ENCODE measurements at places on chromosomes 7 and 10.
A peak's percentile ranks its signal among the peaks of the same experiment; 100 is the strongest.

DNA sequence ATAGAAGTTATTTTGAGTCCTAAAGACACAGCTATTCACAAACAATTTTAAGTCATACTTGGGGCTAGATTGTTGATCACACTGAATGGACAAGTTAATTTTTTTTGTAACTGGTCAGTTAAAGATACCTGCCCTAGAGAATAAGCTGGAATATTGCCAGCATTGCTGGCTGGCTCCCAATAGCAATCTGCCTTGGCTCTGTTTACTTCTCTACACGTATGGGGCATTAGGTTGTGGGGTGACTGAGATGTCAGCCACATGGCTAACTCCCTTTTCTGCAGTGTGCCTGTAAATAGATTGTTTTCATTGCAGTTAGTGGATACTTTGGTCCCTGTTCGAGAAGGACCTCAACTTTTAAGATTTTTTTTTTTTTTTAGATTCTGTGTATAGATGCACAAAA is 128.2 kb downstream of the SEMA3E start:
- no peaks in the 10 kb centered on the region for H3K27me3 ChIP-seq
- no peak for DNase-seq
- no peak overlapping the region for H3K4me3 ChIP-seq
- H3K36me3 ChIP-seq, result no peaks in the 10 kb centered on the region
- no peaks in the 10 kb centered on the region for H3K4me1 ChIP-seq

DNA sequence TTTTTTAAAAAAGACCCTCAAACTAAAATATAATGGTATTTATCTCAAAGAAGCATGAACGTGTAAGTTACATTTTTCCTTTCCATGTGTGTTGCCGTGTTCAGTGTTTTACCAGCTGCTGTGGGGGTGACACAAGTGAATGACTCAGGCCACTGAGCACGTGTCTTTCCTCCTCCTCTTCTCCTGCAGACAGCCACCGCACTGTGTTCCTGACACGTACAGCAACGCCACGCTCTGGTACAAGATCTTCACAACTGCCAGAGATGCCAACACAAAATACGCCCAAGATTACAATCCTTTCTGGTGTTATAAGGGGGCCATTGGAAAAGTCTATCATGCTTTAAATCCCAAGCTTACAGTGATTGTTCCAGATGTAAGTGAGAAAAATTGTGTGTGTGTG is 29.7 kb downstream of the TMEM248 start:
- peaks cover 25% of the 10 kb centered on the region for H3K36me3 ChIP-seq
- no peak overlapping the region for H3K27ac ChIP-seq
- no peaks in the 10 kb centered on the region for H3K27me3 ChIP-seq
- no peak overlapping the region for H3K4me3 ChIP-seq

DNA sequence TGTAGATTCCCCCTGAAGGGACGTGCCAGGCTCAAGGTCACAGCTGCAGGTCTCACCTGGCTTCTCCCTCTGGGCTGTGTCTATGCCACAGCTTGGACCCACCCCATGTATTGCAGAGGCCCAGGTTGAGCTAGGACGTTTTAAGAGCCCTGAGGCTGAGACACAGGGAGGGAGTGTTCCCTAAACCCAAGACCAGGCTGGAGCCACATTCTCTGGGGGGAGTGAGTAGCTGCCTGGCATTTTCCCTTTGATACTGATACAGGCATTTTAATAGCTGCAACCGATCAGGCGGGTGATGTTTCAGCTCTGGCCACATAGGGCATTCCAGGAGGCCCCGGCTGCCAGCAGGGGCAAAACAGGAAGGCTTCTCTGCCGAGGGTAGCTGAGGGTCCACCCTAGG is 13.4 kb downstream of the COL13A1 start:
- DNase-seq, result no peak
- H3K4me1 ChIP-seq, result no peaks in the 10 kb centered on the region

- no peak for DNase-seq
- H3K27me3 ChIP-seq, result no peaks in the 10 kb centered on the region
- peaks cover 6% of the 10 kb centered on the region for H3K4me1 ChIP-seq
Measured at GRCh38 chr10:35329520-35329919, 6.8 kb upstream of the CCNY start.

- peaks cover 4% of the 10 kb centered on the region for H3K36me3 ChIP-seq
- no peaks in the 10 kb centered on the region for H3K4me1 ChIP-seq
- H3K27me3 ChIP-seq, result no peaks in the 10 kb centered on the region
- H3K27ac ChIP-seq, result no peak overlapping the region
Measured at GRCh38 chr10:110113670-110114337, 93.6 kb upstream of the MXI1 start.

GRCh38 chr7:120586571-120586970 is 271.4 kb downstream of the TSPAN12 start:
- DNase-seq, result no peak
- H3K27ac ChIP-seq, result no peak overlapping the region
- no peaks in the 10 kb centered on the region for H3K36me3 ChIP-seq
- no peak overlapping the region for H3K4me3 ChIP-seq
- H3K4me1 ChIP-seq, result no peaks in the 10 kb centered on the region

GRCh38 chr10:131453721-131454634 is 142.5 kb upstream of the TCERG1L start:
- H3K27ac ChIP-seq, result no peak overlapping the region
- no peak for DNase-seq
- H3K4me1 ChIP-seq, result no peaks in the 10 kb centered on the region
- H3K27me3 ChIP-seq, result no peaks in the 10 kb centered on the region

- no peaks in the 10 kb centered on the region for H3K27me3 ChIP-seq
- no peak overlapping the region for H3K27ac ChIP-seq
- no peak overlapping the region for H3K4me3 ChIP-seq
Measured at GRCh38 chr10:100978901-100979195, 8.4 kb downstream of the MRPL43 start.

DNA sequence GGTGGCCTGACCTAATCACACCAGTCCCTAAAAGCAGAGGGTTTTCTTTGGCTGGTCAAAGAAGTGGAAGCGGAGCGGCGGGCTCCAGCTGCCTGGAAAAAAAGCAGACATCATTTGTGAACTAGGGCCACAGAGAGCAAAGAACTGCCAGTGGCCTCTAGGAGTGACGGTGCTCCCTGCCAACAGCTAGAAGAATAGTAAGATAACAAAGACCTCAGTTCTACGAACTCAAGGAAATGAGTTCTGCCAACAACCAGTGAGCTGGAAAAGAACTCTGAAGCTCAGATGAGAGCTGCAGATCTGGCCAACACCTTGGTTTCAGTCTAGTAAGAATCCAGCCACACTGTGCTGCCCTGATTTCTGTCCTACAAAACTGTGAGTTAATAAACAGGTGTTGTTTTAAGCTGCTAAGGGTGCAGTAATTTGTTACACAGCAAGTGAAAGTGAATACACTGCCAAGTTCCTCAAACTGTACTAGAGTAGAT is 178.0 kb downstream of the SRPK2 start:
- no peaks in the 10 kb centered on the region for H3K27me3 ChIP-seq
- H3K4me3 ChIP-seq, result peak overlapping the region; percentile 45
- H3K27ac ChIP-seq, result peak overlapping the region; percentile 9
- peaks cover 22% of the 10 kb centered on the region for H3K4me1 ChIP-seq
- peak; percentile 66 for DNase-seq

GRCh38 chr10:63286754-63287264 is 153.7 kb downstream of the NRBF2 start:
- peak overlapping the region; percentile 73 for H3K27ac ChIP-seq
- H3K4me1 ChIP-seq, result peaks cover 32% of the 10 kb centered on the region
- no peaks in the 10 kb centered on the region for H3K27me3 ChIP-seq

DNA sequence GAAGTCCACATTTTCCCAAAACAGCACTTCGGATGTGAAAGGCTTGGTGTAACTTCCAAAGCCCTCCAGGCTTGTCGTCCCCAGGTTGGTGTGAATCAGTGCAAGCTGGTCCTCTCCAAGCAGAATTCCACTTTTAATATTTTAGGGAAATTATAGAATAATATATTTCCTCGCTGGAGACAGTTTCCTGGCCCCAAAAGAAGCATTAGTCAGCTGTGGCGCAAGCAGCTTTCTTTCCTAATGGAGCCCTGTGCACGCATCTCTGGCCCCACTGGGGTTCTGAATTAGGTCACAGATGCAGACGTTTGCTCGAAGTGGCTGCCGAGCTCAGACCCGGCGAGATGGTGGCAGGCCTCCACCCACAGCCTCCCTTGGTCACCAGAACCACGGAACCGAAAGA is 33.3 kb upstream of the MNX1 start:
- DNase-seq, result no peak
- H3K4me1 ChIP-seq, result no peaks in the 10 kb centered on the region
- no peak overlapping the region for H3K4me3 ChIP-seq
- H3K27ac ChIP-seq, result no peak overlapping the region
- no peaks in the 10 kb centered on the region for H3K27me3 ChIP-seq

- no peaks in the 10 kb centered on the region for H3K4me1 ChIP-seq
- no peak overlapping the region for H3K4me3 ChIP-seq
- H3K36me3 ChIP-seq, result no peaks in the 10 kb centered on the region
- no peak overlapping the region for H3K27ac ChIP-seq
- DNase-seq, result no peak
Measured at GRCh38 chr10:132858121-132859081, 72.5 kb upstream of the NKX6-2 start.

GRCh38 chr7:112272921-112273561 is 66.5 kb downstream of the ZNF277 start:
- no peak for DNase-seq
- no peak overlapping the region for H3K4me3 ChIP-seq
- H3K27ac ChIP-seq, result no peak overlapping the region

DNA sequence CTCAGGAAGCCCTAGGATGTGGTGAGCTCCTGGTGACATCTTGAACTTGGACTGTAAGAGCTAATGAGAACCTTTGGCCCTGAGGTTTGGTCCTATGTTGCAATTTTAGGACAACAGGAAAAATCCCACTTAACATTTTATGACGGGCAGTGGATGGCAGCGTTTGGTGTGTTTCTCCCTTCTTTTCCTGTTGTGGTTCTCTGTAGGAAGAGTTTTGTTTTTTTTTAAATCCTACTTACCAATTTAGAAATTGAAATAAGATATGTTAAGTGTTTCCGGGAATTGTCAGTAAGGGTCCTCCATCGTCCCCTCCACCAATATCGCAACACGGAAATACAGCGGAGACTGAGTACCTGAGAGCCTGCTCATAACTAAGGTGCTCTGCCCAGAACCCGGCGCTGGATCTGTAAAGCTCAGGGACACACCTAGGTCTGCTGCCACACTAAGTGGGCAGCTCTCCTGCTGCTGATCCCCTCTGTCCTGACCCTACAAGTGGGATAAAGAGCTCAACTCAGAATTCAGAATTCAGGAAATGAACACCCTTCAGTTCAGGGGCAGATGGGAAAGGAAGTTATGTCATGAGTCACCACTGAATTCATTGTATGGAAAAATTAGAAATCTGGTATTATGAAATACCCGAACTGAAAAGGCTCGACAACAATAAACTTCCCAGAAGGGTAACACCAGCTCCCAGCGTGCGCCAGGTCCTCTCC is 9.1 kb upstream of the PROSER2 start:
- H3K4me1 ChIP-seq, result no peaks in the 10 kb centered on the region
- DNase-seq, result no peak
- no peaks in the 10 kb centered on the region for H3K36me3 ChIP-seq
- H3K27ac ChIP-seq, result no peak overlapping the region
- no peaks in the 10 kb centered on the region for H3K27me3 ChIP-seq
- no peak overlapping the region for H3K4me3 ChIP-seq

DNA sequence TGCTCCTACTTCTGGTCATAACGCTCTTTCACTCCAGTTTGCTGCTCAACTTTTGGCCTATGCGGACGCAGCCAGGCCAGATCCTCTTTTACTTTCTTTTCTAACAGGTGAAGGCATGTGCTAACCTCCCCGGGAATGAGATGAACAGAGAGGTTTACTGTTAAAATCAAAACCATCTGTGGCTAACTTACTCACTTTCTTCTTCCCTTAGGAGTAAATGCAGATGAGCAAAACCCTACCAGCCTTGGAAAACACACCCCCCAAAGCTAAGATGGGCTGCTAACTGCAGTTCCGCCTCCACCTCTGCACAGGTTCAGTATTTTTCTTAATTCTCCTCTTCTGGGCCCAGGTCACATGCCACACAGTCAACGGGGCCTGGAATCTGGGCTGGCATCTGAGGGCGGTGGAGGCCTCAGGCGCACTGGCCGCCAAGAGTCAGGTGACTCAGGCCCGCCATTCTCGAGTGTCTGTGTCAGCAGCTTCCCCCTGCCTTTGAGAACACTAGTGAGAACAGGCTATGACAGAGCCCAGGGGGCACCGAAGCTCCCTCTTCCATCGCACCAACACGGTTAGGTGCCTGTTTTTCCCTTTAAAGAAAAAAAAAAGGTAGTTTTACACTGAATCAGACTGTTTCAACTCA is 11.1 kb downstream of the FAM53B start:
- H3K36me3 ChIP-seq, result peaks cover 1% of the 10 kb centered on the region
- peak overlapping the region; percentile 50 for H3K4me3 ChIP-seq
- DNase-seq, result peak; percentile 77

DNA sequence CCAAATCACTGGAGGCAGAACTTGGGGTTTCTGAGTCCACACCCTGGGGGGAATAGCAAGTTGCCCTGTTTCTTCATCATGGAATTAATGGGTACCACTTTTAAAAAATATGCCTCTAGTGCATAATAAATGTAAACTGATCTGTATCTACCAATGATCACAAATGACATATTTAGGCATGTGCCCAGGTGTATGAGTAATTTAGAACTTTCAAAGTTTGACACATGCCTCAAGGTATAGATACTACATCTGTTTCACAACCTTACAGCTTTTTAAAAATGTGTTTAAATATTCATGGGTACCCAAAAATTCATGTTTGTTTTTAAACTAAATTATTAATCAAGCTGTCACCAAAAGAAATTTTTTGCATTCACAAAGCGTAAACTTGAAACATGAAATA is 226.0 kb downstream of the KIAA1217 start:
- H3K36me3 ChIP-seq, result no peaks in the 10 kb centered on the region
- H3K4me3 ChIP-seq, result no peak overlapping the region
- H3K27me3 ChIP-seq, result no peaks in the 10 kb centered on the region
- H3K4me1 ChIP-seq, result no peaks in the 10 kb centered on the region
- no peak for DNase-seq
- H3K27ac ChIP-seq, result no peak overlapping the region

DNA sequence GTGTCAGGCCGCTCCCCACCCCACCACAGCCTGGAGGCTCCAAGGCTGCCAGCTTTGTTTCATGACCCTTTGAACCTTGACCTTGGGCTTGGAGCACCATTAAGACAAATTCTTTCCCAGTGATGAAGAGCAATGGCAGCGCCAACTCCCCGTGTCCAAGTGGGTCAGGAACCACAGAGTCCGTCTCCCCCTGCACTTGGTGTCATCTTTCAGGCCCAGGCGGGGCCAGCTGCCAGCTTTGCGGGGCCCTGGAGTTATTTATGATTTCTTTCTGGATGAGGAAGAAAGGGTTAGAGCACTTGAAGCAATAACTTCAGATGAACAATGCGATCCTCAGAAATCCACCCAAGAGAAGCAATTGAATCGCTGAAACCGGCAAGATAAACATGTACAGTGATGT is 110.8 kb downstream of the MYL10 start:
- H3K36me3 ChIP-seq, result no peaks in the 10 kb centered on the region
- H3K4me1 ChIP-seq, result no peaks in the 10 kb centered on the region
- DNase-seq, result no peak

DNA sequence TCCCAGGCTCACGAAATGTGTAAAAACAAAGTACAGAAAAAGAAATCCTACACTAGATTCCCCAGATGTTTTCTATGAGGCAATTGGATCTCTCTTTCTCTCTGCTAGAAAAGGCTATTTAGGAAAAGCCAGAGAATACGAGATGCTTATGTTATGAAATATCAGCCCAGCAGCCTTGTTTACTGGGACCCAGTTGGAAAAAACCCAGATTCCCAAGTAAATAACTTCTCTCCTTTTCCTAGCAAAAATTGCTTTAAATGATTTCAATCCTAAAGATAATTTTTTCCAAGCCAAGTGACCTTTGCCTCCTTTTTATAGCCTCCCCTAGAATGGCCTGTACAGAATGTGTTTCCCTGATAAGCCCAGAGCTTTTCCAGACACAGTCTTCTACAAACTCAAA is 199.3 kb downstream of the PLXNA4 start:
- no peaks in the 10 kb centered on the region for H3K4me1 ChIP-seq
- no peaks in the 10 kb centered on the region for H3K36me3 ChIP-seq
- no peak for DNase-seq
- H3K4me3 ChIP-seq, result no peak overlapping the region
